COLO829 (cell line): ENCODE measurements at places on chromosomes 6 and 20.

GRCh38 chr6:150991487-150991886 is 126.0 kb downstream of the MTHFD1L start:
- DNase-seq, result no peak

GRCh38 chr6:138498629-138499302 is 528 bp downstream of the NHSL1 start:
- no peak for DNase-seq

DNA sequence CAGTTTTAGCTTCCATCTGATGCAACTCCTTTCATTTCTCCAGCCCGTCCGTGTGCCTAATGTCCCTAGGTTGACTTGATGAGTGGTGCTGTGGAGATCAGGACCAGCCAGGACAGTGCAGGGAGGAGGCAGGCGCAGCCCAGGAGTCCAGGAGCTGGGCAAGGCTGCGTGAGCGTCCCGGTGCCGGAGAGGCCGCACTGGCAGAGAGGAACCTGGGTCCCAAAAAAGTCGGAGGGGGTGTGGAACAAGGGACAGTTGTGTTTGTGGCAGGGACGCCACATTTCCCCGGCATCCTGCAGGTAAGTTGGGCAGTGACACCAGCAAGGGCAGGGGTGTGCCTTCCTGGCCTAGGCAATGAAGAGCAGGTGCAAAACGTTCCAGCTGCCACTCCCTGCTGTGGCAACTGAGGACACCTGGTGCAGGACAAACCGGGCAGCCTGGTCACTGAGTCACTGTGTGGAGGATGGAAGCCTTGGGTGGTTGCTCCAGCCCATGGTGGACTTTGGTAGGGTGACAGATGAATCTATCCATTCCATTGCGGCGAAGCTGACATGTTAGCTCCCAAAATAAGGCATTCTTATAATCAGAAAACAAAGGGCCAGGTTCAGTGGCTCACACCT is 53.2 kb downstream of the RAMACL start:
- DNase-seq, result no peak

- no peak for DNase-seq
These were observed 31.2 kb upstream of the SPDEF start for GRCh38 chr6:34587325-34587724.

DNA sequence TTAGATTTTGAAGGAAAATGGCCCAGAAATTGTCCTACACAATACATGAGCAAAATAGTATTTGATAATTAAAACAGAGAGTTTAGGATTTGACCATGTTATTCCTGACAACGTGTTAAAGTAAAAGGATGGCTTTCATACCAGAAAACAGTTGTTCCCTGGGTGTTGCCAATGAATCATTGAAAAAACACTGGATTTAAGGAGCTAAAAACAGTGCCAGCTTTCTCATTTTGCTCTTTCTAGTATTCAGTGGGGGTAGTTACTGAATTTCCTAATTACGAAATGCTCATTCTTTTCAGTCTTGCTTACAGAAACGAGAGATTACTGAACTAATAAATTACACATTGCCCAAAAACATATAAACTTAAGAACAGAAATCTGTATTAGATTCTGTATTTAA is 26.6 kb upstream of the SNAP91 start:
- no peak for DNase-seq

DNA sequence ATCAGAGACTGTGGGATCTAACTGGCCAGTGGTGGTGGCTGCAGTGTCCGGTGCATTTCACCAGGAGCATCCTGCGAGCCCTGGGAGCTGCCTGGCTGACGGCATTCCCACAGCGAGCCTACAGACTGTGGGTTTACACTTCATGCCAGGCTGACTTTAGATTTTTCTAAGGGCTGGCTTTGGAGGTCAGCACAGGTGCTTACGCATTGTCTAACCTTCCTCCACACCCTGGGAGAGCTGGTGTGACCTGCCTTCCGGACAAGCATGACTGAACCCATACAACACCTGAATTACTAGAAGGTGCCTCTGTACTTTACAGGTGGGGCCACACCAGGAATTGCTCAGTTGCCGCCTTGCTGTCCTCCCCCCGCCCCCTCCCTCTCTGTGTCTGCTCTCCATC is 96.2 kb downstream of the RREB1 start:
- DNase-seq, result no peak

- DNase-seq, result no peak
These were observed 31.6 kb upstream of the EZR start for GRCh38 chr6:158850807-158851115.

DNA sequence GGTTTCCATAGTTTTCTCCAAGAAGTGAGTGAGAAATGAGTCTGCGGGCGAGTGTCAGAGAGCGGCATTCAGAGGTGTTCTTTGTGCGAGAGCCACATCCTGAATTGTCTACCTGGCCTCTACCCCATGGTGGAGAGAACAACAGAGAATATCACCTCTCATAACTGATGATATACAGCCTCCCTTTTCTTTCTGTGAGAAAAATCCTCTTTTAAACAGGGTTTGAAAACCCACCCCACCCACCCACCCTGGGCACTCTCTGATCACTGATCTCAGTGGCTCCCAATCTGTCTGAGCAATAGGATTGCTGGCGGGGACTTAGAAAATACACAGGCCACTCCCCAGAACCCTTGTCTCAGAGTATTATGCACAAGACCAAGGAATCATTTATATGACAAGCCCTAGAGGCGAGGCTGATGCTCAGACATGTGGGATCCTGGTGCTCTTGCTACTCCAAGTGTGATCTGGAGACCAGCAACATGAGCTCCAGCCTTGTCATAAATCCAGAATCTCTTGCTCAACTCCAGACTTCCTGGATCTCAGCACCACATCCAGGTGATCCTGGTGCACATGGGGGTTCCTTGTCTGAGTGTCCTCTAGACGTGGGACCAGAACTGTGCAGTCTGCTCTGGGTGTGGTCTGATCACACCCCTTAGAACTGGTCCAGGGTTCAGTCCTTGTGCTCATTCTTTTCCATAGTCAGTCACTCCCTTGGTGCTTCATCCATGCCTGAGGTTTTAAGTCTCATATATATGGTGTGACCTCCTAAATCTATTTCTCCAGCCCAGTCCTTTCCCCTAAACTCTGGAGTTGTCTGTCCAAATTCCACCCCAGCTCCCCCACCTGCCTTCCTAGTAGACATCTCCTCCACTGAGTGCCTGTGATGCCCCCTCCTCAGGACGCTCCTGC is 5.3 kb downstream of the HLA-B start:
- DNase-seq, result no peak

DNA sequence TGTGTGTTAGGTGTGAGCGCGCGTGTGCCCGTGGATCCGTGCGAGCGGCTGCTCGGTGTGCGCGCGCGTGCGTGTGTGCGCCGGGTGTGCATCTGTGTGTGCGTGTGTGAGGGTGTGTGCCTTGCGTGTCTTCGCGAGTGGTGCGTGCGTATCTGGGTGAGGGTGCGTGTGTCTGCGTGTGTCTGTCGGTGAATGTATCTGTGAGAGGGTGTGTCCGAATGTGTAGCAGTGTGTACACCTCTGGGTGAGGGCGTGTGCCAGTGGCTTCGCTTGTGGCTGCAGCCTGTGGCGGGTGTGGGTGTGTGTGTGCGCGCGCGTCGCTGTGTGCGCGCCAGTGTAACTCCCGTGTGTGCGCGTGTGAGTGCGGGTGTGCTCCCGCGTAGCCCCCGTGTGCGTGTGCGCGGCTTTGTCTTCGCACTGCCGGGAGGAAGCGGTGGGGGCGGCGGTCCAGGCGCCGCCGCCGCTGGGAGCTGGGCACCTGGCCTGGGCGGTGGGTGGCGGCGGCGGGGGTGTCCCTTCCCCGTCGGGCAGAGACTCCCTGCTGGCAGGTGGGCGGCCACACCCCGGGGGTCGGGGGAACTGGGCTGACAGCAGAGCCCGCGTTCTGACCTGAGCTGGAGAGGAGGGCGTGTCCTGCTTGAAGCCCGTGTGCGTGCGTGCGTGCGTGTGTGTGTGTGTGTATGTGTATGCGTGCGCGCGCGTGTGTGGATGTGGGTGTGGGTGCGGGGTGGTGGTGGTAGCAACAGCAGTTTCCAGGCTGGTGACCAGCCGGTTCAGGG is 61.3 kb upstream of the EPB41L1 start:
- no peak for DNase-seq

DNA sequence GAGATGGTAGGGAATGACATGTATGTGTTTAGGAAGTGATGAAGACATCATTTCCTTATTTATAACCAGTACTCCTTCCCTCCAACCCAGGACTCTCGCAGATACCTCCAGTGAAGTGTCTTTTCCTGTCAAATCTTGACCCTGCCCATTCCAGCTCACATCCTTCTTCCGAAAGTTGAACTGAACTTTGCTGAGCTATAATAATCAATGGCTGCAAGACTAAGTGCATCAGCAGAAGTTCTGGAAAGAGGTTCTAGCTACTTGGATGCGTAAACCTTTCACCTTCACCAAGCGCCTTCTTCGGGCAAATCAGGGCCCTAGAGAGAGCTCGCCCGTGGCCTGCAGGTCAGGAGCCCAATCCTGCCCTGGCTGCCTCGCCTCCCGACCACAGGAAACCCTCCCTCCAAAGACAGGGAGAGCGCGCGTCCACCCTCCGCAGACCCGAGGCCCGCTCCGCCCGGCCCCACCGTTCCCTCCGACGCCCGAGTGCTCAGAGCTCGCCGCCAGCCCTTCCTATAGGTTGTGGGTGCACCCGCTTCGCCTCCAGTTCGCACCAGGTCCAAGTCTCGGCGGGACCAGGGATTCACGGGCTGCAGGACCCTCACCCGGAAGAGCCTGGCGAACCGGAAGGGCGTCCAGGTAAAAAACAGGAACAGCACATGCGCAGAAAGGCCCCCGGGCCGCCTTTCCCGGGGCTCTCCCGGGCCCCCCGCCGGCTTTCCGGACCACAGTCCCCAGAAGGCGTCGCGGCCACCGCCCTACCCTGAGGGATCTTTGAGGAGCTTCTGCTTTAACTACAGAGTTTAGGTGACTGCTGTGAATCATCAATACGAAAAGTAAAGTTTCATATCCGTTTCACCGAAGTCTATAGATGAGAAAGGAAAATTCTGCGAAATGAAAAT is at the start of gene ZNF334:
TSS of gene ZNF334 (minus strand) at position 617 of the 902 bp plus-strand sequence. CDS start 1,457 bp downstream, outside the sequence.
- no peak for DNase-seq

GRCh38 chr6:116705917-116706316 is 24.9 kb downstream of the KPNA5 start:
- no peak for DNase-seq

GRCh38 chr6:88167352-88167937 is 1.3 kb upstream of the CNR1 start:
- no peak for DNase-seq

GRCh38 chr20:35511814-35512420 is 17.5 kb downstream of the C20orf173 start:
- DNase-seq, result peak; percentile 56

DNA sequence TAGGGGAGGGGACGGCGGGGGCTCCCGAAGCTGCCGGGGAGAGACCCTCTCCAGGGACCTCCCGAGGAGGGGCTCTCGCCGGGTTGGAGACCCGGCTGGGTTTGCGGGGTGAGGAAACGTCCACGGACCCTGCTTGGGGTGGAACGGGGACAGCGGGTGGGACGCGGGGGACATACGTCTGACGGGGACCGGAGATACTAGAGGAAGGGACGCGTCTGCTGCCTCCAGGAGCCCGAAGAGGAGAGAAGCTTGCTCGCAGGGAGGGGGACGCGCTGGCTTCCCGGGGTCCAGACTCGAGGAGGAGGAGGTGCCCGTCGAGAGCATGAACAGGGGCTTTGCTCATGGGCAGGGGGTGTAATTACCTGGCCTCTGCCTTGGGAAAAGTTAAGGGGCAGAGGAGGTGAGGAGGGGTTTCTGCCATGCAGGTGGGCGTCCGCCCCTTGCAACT is 593 bp downstream of the DNMT3B start:
- no peak for DNase-seq

DNA sequence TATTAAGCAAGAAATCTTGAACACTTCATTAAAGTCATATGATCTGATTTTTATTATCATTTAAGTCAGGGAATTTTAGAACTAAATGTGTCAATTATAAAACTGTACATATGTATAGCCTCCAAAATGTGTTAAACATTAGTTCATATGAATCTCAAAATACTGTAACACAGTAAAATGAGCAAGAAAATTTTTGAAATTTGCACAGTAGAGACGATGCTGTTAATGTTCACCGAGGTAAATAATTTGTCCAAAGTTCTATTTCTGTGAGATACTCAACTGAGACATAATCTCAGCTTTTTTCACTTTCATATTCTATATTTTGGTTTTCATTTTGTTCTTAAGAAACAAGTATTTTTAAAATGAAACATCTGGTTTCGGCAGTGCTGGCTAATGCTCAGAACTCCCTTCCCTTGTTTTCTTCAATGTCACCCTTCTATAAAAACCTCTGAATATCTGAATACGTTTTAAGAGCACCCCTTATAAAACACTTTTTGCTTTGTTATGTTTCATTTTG is 353.1 kb downstream of the LAMA2 start:
- DNase-seq, result no peak

- no peak for DNase-seq
These were observed 838 bp downstream of the TNFAIP3 start for GRCh38 chr6:137867685-137868509.

DNA sequence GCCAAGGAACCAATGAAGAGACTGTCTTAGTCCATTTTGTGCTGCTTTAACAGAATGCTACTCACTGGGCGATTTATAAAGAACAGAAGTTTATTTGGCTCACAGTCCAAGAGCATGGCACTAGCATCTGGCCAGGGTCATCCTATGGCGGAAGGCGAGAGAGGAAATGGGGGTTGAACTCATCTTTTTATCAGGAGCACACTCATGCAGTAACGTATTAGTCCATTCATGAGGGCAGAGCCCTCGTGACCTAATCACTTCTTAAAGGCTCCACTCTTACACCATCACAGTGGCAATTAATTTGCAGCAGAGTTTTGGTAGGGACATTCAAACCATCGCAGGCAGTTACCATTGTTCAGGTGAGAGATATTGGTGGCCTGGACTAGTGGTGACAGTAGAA is 8.5 kb downstream of the ARFGEF2 start:
- DNase-seq, result no peak

DNA sequence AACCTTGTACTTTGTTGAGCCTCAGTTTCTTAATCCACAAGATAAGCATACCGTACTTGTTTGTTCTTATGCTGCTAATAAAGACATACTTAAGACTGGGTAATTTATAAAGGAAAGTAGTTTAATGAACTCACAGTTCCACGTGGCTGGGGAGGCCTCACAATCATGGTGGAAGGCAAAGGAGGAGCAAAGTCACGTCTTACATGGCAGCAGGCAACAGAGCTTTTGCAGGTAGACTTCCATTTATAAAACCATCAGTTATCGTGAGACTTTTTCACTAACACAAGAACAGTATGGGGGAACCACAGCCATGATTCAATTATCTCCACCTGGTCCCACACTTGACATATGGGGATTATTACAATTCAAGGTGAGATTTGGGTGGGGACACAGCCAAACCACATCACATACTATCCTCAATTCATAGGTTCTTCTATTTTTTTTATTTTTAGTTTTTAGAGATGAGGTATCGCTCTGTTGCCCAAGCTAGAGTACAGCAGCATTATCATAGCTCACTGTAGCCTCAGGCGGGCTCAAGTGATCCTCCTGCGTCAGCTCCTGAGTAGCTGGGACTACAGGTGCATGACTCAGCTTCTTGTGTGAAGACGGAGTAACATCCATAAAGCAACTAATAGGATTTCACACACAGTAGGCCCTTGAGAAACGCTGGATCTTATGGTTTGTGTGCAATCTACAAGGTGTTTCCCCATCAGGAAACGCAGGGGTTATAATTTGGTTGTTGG is 76.7 kb upstream of the IYD start:
- no peak for DNase-seq
